ENCODE measurements at places on chromosomes 5 and 9. TPM values are rescaled to one million over a fixed set of nuclear protein-coding genes. Genes with fewer than 3 reads are reported as not detected.

GLRA1 gene
- total RNA-seq: not detected

DNA sequence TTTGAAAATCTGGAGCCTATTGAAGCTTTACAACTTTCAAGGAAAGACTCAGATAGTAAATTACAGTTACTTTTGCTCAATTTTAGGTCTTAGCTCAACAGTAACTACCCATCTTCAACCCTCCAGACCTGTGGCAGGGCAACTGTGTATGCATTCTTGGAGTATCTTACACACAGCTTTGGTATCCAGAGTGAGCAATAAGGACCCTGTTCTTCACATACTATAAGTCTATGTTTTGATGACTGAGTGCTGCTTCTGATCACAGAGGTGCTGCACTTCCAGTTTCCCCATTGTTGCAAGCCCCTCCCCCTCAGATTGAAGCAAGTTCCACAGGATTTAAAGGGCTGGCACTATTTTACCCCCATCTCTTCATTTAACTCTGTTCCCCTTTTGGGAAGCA lies 737.4 kb upstream of the GRAMD2B start:
- no peak for DNase-seq

GRCh38 chr5:40410964-40411635 lies 268.6 kb upstream of the PTGER4 start:
- peak; percentile 82 for DNase-seq

GRCh38 chr5:165139721-165140120 lies 1634.3 kb downstream of the MAT2B start:
- no peak for DNase-seq

DNA sequence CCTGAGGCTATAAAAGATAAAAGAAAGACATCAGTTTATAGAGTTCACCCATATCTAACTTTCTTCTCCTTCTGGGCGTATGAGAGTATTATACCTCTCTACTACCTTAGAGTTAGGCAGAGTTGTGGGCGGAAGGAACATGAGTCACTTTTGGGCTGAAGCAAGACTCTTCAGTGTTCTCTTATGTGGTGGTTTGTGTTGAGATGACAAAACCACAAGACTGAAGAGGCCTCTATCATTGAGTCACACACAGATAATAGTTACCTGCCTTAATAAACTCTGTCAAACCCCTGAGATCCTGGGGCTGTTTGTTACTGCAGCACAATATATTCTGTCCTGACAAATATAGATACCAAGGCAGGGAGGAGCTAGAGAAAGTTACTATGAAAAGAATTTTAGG lies 184.2 kb downstream of the EFNA5 start:
- peak; percentile 14 for DNase-seq

GRCh38 chr5:136750224-136750862 lies 385.0 kb upstream of the TRPC7 start:
- DNase-seq: no peak

- no peak for DNase-seq
These were observed 1.3 kb downstream of the LVRN start for GRCh38 chr5:115963566-115963965.

EPB41L4B gene
- total RNA-seq: 1.8 TPM

GRCh38 chr5:93580063-93580926 lies 724 bp downstream of the NR2F1-AS1 start:
- DNase-seq: peak; percentile 49

TAF1L gene
- not detected for total RNA-seq

- DNase-seq: peak; percentile 62
These were observed 339.2 kb downstream of the PRR16 start for GRCh38 chr5:120803282-120803681.

GRCh38 chr5:132380741-132381140 lies 11.2 kb downstream of the SLC22A5 start:
- no peak for DNase-seq

GRXCR2 gene
- total RNA-seq: not detected

GRCh38 chr5:132505641-132506040 lies 15.1 kb upstream of the IRF1 start:
- DNase-seq: no peak

SPATA31D3 gene
- not detected for total RNA-seq

DNA sequence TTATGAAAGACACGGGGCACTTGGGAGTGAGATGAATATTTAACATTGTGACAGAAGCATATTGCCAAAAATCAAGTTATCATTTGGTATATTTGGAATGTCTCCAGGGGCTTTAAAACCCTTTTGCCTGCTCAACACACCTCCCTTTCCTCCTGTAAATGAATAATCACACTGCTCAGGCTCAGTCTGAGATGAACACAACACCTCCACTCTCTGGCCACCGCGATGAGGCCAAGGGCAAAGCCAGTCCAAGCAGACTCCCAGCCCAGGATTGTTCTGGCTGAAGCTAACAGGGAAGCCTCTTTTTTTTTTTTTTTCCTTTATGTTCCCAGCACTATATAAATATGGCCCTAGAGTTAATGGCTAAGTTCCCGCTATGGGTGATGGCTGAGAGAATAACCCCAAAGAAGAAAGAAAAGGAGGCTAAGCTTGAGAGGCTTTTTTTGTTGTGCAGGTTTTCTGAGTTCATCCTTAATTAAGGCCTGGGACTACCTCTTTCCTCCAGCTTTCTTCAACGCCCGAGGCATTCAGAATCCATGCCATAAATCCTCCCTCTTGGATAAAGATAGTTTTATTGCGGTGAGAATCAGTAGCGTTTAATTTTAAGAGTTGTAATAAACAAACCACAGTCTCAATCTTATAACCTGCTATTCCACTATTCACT lies 10.5 kb upstream of the ERAP1 start:
- no peak for DNase-seq

DNA sequence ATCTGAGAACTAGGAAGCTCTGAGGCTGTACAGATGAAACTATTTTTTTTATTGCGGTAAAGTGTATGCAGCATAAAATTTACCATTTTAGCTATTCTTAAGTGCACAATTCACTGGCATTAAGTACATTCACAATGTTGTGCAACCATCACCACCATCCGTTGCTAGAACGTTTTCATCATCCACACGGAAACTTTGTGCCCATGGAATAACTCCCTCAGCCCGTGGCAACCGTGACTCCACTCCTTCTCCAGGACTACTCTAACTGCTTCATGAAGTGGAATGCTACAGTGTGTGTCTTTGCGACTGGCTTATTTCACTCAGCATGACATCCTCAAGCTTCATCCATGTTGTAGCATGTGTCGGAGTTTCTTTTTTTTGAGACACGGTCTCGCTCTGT lies 57.1 kb downstream of the COL23A1 start:
- no peak for DNase-seq

DNA sequence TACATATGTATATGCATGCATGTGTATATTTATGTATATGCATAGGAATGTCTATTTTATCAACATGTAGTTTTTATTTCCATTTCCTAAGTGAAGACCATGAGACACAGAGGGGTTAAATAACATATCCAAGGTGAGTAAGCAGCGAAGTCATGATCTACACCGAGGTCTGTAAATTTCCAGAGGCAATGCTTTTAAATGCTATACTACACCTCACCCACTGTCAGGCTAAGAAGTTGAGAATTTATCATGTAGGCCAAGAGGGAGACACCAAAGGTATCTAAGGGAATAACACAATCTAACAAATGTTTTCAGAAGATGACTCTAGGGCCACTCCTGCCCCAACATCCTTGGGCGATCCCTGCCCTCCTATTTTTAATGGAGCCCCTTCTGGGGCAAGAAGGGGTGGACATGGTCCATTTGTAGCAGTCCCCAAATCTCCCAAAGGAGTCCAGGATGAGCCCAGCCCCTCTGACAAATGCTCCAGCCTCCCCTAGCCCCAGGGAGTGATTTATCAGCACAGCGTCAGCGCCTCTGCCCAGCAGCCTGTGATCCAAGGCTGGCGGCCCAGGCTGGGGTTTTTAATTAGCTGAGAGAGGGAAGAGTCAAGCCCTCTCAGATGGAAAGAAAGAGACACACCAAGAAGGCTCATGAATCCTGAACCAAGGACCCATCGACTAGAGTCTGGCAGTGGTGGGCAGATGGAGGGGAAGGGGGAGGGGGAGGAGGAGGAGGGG lies 339.9 kb downstream of the ASTN2 start:
- DNase-seq: no peak

WHRN gene
- 2.1 TPM for total RNA-seq

MSH3 gene
- 19.3 TPM for total RNA-seq

GRCh38 chr9:127035948-127036347 lies 86.5 kb downstream of the ANGPTL2 start:
- peak; percentile 92 for DNase-seq

DNA sequence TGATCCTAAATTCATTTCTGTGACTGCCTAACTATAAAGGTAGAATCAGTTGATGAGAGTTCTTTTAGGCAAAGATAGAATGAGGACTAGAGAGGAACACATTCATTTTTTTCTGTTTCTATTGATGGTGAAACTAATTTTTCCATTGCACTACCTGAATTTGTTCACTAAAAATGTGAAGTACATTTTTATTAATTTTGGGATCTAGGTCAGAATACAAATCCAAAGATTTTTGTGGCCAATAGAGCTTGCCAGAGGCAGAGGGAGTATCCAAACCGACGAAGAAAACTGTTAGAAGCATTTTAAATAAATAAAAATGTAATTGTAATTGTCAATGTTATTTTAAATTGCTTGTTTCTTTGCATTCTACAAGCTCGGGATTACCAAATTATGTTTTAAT lies 78.1 kb downstream of the MTREX start:
- no peak for DNase-seq

DNA sequence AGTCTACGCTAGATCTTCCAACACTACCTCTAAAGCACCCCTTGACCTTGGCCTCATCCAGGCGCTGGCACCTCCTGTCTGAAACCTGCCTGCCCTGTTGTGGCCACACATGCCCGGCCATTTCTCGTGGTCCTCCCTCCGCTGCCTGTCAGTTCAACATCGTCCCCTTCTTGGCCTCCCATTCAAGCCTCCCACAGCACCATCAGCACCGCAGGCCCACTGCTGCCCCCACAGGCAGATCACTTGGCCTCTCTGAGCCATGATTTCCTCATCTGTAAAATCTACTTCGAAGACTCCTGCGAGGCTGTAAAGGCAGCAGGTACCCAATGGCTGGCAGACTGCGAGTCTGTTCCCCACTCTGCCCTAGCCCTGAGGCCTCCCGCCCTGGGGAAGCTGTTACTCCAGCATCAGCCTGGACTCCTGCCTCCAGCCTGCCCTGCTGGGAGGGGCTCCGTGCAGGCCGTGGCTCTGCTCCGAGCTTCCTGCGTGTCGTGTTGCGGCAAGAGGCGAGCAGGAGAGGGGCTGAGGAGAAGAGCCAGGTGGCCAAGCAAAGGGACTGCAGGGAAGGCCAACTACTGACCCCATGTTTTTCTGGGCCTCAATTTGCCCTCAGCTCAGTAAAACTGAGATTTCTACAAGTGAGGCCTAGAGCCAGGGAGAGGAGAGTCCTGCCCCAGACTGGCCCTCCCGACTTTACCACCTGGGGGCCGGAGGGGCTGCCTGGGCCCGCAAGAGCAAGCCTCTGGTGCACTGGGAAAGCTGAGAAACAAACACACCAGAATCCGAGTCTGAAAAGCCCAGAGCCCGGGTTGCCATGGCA lies 70.5 kb upstream of the LRRTM2 start:
- DNase-seq: no peak

- no peak for DNase-seq
These were observed 31.5 kb upstream of the SEMA4D start for GRCh38 chr9:89529243-89530035.

- DNase-seq: peak; percentile 60
These were observed 160.1 kb downstream of the ROR2 start for GRCh38 chr9:91789941-91790340.

- DNase-seq: no peak
These were observed 7.3 kb downstream of the C9orf50 start for GRCh38 chr9:129613520-129614175.

DNA sequence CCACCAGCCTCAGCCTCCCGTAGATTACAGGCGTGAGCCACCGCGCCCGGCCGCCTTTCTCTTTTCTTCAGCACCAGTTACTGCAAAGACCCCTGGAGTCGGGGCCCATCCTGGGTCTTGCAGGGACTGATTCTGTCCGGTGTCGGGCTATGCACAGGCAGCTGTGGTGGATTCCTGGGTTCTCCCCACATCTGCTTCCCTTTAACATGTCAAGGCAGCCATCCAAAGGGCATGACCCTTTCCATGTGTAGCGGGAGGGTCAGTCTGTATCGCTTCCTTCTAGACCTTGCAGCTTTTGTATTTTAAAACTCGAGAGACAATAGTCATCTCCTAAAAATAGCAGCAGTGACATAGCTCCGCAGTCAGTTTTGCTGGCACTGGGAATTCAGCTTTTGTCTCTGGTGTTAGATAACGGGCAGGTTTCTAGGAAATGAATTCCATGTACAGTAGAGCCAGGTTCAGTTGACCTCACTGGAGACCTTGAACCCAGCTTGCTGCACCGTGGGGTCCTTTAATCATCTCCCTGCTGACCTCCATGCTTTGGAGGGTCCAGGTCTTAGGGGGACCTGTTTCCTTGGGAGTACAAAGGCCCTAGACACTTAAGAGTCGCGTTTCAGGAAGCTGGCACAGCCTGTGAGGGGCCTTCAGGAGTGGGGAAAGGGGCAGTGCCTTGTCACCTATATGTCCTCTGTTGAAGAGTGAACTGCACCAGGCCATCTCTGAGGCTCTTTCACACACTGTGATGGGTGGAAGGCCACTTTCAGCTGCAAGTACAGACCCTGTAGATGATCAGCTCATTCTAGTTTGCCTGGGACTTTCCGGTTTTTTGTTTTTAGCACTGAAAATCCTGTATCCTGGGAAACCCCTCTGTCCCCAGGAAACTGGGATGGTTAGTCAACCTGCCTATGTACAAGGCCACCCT lies 13.8 kb downstream of the ANKRD33B start:
- DNase-seq: peak; percentile 73

DNA sequence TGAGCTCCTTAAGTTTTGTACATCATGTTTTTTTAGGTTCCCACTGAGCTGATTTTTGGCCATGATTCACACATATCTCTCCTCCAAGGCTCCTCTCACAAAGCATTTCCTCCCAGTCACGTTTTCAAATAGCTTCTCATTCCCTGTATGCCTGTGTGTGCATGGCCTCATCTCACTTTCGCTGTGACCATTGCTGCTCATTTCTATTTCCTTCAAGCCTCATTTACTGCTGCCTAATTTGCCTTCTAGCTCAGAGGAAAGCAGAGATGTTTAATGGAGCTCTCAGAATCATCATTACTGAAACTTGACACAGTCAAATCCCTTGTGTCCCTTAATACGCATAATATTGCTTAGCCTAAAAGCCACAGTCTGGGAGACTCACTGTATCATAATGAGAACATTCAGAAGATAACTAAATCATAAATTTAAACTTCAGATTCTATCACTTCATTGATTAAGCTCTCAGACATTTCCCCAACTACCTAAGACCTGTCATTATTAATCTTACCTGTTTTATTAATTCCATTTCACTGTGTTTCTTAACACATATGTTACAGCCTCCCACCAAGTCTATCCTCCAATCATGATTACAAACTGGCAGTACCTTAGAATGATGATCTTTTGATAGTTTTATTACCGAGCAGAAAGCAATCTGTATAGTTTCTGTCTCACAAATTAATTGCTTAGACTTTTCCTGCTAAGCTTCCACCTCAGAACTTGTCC lies 278.3 kb upstream of the PTGER4 start:
- peak; percentile 22 for DNase-seq

MRPS2 gene
- total RNA-seq: 21.4 TPM

DNA sequence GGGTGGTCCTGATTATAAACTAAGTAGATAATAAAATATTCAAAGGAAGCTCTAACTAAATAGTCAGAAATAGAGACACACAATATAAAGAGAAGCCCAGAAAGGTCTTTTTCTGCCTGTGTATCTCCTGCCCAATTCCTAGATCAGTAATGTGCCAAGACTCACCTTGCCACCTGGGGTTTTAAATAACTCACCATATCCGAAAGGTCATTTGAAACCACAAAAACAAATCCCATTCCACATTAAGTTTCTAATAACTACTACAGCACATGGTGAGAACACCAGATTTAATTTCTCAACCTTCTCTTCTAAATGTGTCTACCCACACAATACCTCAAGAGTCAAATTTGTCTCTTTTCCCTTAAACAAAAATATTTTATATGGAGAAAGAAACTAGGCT lies 75.2 kb downstream of the ZNF608 start:
- DNase-seq: no peak

All from fibroblast of the aortic adventitia (primary cell).